ENCODE measurements at places on chromosomes 1 and 21.
A peak's percentile ranks its signal among the peaks of the same experiment; 100 is the strongest.

GRCh38 chr1:67228791-67229190 is 62.5 kb downstream of the IL23R start:
- no peak for DNase-seq

- no peak for DNase-seq
Measured at GRCh38 chr1:1053682-1054081, 20.4 kb downstream of the RNF223 start.

GRCh38 chr1:20339811-20340457 is 49.3 kb downstream of the VWA5B1 start:
- no peak for DNase-seq

- DNase-seq, result no peak
Measured at GRCh38 chr1:226480461-226480860, 68.1 kb upstream of the STUM start.

- peak; percentile 42 for DNase-seq
Measured at GRCh38 chr1:12604114-12604874, 13.7 kb downstream of the DHRS3 start.
